Activated CD8-positive, alpha-beta T cell treated with anti-CD3 and anti-CD28 coated beads for 36 hours (primary cell): ENCODE measurements at places on chromosomes 5 and 9.

GRCh38 chr5:122858451-122858850 lies 13.0 kb downstream of the SNX24 start:
- DNase-seq, result no peak

- no peak for DNase-seq
These were observed 3.3 kb upstream of the UBE2D2 start for GRCh38 chr5:139557811-139558210.

DNA sequence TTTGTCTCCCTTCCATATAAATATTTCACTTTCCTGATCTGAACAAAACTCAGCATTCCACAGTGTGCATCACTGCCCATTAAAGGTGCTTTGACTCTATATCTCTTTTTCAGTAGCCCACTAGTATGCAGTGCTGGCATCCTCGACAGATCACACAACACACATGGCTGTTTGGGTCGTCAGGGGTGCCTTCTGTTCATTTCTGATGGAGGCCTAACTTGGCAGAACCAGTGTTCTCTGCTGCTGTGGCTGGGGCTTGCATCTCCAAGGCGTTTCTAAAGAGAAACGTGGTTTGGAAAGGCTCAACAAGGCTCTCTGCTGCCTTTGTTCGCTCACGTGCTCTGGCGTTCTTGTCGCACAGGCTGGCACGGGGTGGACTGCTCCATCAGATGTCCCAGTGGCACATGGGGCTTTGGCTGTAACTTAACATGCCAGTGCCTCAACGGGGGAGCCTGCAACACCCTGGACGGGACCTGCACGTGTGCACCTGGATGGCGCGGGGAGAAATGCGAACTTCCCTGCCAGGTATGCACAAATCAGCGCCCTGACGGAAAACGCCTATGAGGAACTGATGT lies 97.7 kb upstream of the PRRC1 start:
- DNase-seq, result no peak

DNA sequence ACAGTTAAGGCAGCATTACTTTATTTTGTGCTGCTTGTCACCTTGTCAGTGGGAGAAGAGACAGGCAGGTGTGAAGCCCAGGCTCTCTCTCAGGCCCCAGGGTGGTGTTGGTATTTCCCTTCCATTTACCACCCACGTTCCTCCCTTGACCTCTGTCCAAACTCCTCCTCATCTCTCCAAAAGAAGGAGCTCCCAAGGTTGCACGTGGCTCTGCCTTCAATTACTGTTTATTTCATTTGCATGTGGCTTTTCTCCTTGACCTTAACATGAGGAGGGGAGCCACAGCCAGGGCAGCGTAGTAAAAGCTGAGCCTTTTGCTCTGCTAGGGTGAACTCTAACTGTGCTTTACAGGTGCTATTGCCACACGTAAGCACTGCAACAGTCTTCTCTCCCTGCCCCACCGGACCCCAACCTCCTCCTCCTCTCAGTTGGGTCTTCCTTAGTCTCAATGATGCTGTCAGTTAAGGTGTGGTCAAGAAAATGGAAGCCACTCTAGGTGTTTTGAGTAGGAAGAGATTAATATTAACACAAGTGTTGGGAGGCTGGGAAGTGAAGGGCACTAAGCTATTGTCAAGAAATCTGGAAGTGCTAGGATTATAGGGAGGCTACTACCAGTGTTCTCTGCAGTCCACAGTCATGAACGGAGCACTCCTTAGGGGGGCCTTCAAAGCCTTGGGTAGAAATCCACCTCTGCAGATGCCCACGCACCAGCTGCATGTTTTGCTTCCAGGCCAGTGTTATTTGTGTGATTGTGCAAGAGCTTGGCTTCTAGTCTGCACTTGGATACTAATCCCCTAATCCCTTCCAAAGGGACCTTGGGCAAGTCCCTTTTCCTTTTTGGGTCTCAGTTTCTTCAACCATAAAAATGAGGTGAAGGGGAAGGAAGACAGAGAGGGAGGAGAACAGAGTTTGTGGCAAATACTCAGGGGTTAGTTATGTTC lies 3.9 kb upstream of the ALDH1B1 start:
- no peak for DNase-seq

DNA sequence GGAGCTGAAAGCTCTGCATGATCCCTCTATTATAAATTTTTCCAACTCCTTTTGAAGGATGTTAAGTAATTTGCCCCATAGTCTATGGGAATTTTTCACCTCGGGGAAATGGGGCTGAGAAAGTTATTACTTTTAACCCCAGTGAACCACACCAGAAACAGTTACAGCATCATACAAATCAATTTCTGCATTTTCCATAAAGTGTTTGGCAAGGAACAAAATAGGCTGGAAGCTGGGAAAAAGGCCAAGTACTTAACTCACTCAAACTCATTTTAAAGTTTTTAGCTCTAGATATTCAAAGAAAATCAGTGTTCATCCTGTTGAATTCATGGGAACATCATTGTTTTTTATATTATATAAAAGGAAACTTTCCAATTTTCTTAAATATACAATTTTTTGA lies 160.9 kb downstream of the SH3GL2 start:
- no peak for DNase-seq

GRCh38 chr9:127457191-127457878 lies 6.0 kb downstream of the LRSAM1 start:
- no peak for DNase-seq

- peak; percentile 38 for DNase-seq
These were observed 125.4 kb downstream of the CDC42SE2 start for GRCh38 chr5:131389096-131389868.

DNA sequence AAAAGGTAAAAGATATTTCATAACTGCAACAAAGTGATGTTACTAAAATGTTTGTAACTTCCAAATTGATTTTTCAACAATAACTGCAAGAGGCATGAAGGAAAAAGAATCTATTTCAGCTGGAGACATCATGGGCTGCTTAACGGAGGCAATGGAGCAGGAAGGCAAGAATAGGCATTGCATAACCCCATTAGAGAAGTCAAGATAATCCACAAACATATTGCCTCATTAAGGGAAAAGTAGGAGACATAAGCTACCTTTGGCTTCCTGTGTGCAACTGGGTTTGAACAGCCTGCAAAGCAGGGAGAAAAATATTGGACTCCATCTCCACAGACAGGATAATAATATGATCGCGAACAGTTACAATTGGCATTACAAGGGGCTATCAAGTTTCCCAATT lies 46.7 kb downstream of the SLCO4C1 start:
- DNase-seq, result no peak

GRCh38 chr5:10540036-10540544 lies 23.8 kb upstream of the ANKRD33B start:
- no peak for DNase-seq

- no peak for DNase-seq
These were observed 283.4 kb upstream of the GRAMD2B start for GRCh38 chr5:126139773-126140172.

DNA sequence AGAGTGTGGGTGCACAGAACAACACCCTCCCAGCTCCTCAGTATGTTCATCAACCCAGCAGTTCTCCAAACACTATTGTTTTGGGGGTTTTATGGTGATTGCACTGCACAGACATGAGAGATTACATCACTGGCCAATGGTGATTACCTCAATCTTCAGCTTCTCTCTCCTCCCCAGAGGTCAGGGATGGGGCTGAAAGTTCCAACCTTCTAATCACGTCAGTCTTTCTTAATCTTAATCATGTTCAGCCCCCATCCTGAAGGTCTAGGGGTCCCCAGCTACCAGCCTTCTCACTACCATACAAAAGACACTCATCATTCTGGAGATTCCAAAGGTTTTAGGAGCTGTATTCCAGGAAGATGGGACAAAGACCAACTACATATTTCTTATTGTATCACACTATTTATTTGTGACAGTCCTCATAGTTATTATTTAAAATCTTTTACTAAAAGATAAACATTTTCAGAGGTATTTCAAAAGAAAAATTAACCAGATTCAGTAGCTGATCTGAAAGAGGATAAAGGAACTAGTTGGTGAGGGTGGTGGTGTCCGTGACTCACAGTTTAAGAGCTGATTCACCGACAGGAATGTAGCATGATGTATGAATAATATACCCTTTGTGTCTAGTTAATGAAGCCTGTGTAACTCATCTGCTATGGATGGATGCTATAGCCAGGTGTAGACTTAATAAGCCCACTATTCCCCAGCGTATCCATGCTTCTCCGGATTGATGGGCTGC lies 35.6 kb downstream of the RASEF start:
- DNase-seq, result no peak

GRCh38 chr5:14153071-14153864 lies 10.1 kb downstream of the TRIO start:
- no peak for DNase-seq

GRCh38 chr5:95959051-95959887 lies 2.4 kb downstream of the ELL2 start:
- peak; percentile 1 for DNase-seq

DNA sequence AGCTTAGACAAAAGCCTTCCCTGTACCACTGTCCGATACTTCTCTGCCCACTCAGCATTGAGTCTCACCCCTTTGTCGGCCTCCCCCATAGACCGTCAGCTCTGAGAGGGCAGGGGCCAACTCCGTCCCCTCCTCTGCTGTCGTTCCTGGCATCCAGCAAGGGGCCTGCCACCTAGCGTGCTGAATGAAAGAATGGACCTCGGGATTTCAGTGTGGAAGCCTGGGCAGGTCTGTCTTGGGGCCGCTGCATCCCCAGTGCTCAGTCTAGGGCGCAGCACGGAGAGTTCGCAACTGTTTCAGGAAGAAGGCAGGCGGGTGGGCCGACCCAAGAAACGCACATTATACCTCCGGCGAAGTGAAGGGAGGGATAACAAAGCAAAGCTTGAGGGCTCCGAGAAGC lies 1.5 kb upstream of the TOR1B start:
- DNase-seq, result no peak

DNA sequence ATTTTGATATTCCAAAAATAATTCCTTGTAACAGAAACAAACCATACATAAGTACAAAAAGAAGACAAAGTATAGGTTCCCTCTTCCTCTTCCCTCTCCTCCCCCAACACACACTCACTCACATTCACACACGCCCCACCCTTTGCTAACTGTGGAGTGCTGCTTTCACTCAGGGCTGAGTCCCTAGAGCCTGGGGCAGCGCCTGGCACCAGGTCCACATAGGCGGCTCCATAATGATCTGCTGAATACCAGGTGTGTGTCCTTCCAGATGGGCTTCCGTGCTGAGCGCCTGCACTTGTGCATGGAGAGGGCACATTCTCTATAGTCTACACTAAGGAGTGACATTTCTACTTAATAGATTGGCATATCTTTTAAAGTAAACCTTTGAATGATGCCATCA lies 3.7 kb downstream of the SEMA4D start:
- no peak for DNase-seq

GRCh38 chr9:88993327-88993726 lies 2.1 kb downstream of the S1PR3 start:
- DNase-seq, result no peak

DNA sequence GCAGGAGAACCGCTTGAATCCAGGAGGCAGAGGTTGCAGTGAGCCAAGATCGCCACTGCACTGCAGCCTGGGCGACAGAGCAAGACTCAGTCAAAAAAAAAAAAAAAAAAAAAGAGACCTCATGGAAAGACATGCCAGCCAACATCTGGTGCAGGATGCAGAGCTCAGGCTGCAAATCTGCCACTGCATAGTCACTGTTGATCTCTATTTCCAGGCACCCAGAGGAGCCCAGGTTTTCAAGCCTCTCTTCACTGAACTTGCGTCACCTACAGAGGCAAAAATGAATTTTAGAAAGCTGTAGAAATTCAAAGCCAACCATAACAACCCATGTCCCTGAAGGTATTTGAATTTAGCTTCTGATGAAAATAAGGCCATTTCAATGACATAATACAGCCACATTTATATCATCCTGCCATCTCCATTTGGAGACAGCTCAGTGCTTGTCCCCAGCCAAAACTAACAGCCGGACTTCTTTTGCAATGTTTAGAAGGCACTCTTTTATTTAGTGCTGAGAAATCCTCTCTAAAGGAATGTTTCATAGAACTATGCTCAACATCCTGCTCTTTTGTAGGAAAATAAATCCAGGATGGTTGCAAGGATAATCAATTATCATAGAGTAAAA lies 113.3 kb downstream of the SNX18 start:
- no peak for DNase-seq

- DNase-seq, result no peak
These were observed 135.5 kb upstream of the EFNA5 start for GRCh38 chr5:107806271-107806670.

DNA sequence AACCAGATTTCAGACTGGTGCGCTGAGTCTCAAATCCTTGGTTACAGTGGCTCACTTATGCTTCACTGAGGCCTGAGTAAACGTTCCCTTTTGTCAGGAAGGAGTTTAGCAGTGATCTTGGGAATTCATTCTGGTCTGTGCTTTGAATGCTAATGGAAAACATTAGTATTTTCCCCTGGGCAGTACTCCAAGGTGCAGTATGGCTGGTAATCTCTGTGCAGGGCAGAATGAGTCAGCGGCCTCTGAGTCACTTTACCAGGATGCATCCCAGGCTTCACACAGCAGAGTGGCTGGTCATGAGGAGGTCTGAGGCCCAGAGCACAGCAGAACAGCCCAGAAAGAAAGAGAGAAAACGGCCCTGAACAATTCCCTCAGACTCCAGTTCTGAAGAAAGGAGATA lies 54.0 kb downstream of the PCA3 start:
- no peak for DNase-seq
